ENCODE measurements at places on chromosomes 2 and 18. TPM values are rescaled to one million over a fixed set of nuclear protein-coding genes. Genes with fewer than 3 reads are reported as not detected.

DNA sequence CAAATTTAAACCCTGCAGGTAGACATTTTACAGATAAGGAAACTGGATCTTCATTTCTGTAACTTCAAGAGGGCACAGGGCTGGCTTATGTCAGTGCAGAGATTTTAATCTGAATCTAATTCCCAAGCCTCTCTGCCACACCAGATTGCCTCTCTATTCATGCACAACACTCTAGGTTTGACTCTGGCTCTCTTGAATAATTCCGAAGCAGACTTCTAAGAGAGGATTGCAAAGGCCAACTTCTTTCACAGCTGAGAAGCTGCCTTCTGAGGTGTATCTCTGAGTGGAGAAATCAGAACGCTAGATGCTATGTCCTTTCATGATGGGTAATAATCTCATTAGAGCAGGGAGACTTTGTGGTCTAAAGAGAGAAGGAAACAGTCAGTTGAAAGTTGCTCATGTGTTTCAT lies 20.1 kb upstream of the MGAT5 start:
- no peak for DNase-seq

GRCh38 chr2:11145350-11145749 lies 9.9 kb upstream of the SLC66A3 start:
- DNase-seq = no peak

- no peak for DNase-seq
Observed at GRCh38 chr18:58544616-58545337, 84.1 kb downstream of the ALPK2 start.

DNA sequence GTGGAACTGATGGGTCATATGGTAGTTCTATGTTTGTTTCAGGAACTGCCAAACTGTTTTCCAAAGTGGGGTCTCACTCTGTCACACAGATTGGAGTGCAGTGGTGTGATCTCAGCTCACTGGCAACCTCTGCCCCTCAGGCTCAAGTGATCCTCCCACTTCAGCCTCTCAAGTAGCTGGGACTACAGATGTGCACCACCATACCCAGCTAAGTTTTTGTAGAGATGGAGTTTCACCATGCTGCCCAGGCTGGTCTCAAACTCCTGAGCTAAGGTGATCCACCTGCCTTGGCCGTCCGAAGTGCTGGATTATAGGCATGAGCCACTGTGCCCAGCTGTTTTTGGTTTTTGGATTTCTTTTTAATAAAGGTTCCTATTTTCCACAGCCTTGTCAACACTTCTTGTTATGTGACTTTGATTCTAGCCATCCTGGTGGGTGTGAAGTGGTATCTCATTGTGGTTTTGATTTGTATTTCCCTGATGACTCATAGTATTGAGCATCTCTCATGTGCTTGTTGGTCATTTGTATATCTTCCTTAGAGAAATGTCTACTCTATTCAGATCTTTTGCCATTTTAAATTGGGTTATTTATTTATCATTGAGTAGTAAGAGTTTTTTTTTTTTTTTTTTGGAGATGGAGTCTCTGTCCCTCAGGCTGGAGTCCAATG lies 22.8 kb downstream of the NPC1 start:
- no peak for DNase-seq

DNA sequence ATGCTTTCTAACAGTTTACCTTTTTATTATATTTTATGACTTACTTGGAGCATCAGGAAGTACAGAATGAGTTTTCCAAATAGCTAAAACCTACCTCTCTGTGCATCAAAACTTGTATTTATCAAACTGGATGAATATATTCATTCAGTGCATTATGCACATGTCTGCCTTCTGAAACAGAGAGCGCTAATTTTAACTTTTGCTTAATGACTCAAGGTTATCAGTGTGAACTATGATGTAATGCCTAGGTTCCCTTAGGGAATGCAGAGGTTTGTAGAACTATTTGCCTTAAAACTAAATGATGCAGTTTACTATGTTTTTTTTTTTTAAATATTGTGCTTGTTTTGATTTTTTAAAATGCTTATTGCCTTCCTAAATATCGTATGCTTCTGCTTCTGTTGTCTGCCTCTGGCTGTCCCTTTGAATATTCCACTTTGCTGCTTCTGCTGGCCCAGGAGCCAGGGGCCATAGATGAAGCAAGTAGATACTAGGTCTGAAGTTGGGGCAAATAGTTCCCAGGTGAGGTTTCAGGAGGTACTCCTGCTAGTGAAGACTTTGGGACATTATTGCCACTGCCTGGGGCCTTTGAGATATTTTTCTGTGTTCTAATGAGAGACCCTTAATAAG lies 16.5 kb downstream of the TMEM178A start:
- no peak for DNase-seq

GRCh38 chr18:65955747-65956146 lies 204.9 kb downstream of the CDH7 start:
- DNase-seq = no peak

DNA sequence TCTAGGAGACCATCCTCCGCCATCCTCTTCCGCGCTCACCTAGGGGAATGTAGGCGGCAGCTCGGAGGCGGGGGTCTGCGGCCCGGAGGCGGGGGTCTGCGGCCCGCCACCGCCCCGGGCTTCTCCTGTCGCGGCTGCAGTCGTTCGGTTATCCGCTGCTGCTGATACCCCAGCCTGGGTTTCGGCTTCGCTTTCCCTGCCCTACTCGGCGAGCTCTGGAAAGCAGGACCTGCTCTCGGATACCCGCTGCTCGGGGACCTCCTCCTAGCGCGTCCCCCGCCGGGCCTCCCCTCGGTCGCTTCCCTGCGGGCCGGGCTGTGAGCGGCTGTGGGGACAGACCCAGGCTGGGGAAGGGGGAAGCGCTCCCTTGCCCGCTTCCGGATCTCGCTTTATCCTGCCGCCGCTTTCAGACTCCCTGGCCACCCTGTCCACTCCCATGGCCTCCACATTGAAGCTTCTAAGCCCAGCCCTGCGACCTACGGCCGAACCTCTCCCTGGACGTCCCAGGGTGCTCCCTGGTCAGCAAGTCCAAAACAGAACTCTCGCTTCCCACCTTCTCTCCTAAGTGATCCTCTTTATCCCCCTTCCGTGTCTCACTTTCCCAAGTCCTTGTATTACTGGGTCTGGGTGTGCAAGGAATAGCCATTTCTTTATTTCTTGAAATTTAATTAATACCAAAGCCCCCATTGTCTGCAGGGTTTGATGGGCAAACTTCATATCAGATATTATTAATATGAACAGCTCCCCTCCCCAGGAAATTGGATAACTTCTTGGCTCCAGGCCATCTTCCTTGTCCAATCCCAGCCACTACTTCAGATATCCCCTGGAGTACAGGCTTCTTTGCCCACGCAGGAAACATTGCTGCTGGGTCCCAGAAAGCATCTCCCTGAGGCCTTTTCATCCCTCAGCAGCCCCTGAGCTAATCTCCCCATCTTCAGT lies 769 bp downstream of the FKBP1B start:
- no peak for DNase-seq

- DNase-seq = no peak
Observed at GRCh38 chr18:31603315-31603714, 11.6 kb downstream of the TTR start.

DNA sequence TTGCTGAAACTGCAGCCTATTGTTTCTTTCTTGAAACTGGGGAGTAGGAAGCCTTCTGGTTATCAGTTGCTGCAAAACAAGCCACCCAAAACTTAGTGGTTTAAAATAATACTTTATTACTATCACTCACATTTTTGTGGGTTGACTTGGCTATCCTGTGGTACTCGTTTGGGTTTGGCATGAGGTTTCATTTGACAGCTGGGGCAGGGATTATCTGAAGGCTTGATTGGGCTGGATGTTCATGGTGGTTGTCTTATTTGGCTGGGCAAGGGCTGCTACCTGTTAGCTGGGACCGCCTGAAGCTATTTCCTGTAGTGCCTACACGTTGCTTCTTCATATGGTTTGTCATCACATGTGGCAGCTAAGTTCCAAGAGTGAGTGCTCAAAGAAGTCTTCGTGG lies 122.3 kb downstream of the PLCL1 start:
- DNase-seq = no peak

The LOXHD1 gene
- total RNA-seq = not detected

The SPP2 gene
- total RNA-seq = not detected

The ABCG5 gene
- total RNA-seq = not detected

The POMC gene
- not detected for total RNA-seq

The AQP4 gene
- total RNA-seq = not detected
